ENCODE measurements at places on chromosomes 1 and 21.

- DNase-seq, result no peak
These were observed 99.3 kb downstream of the FMN2 start for GRCh38 chr1:240190881-240191401.

GRCh38 chr1:248599396-248599795 is 1.9 kb upstream of the OR2T10 start:
- DNase-seq, result no peak

- DNase-seq, result no peak
These were observed 7.0 kb downstream of the PALMD start for GRCh38 chr1:99652881-99653281.

DNA sequence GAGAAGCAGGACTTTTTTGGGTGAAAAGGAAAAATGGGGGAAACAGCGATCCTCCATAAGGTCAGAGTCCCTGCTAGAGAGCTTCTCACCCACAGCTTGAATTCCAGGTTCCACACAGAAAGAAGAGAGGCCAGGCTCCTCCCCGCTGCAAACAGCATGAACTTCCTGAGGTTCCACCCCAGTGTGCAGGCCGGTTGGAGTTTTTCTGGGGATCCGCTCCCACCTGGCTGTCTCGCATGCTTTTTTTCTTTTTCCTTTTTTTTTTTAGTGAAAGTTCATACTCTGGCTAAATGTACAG is 595.1 kb upstream of the ZP4 start:
- no peak for DNase-seq

GRCh38 chr1:1862905-1863547 is 27.9 kb downstream of the GNB1 start:
- no peak for DNase-seq

DNA sequence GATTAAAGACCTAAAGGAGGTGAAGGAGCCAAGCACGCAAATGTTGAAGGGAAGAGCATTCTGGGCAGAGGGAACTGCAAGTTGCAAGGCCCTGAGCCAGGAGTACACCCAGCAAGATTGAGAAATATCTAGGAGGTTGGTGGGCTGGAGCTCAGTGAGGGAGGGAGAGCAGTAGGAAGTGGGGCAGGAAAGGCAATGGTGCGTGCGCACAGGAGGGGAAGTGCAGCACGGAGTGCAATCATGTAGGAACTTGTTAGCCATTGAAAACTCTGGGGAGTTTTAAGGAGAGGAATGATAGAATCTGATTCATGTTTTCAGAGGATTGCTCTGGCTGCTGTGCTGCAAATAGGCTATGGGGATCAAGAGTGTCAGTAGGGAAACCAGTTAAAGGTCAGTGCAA is 13.2 kb upstream of the IGSF3 start:
- DNase-seq, result no peak

GRCh38 chr1:238690415-238690814 is 696.0 kb upstream of the CHRM3 start:
- DNase-seq, result no peak

DNA sequence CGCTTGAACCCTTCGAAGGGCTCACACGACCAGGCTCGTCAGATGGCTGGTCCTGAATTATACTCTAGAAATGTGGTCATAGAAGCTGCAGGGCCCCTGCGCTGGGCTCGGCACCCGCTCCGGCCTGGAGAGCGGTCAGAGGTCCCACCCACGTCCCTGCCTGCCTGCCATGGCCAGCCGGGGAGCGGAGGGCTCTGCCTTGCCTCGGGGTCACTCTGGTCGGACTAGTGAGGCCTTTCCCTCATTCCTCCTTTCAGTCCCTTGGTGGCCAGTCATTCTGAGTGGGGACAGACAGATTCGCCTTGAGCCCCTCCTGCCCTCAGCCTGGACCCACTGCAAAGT is 529 bp upstream of the MARCKSL1 start:
- no peak for DNase-seq

DNA sequence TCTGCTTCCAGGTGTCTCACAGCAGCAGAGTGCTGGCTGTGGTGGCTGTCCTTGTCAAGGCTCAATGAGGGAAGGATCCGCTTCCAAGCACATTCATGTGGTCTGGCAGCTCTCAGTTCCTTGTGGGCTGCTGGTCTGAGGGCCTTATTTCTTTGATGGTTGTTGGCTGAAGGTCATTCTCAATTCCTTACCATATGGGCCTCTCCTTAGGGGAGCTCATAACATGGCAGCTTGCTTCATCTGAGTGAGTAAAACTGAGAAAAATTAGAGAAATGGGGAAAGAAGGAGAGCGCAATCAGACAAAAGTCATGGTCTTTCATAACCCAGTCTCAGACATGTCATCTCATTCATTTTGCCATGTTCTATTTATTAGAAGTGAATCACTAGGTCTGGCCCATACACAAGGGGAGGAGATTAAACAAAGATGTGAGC is 81.7 kb upstream of the TSPAN2 start:
- no peak for DNase-seq

DNA sequence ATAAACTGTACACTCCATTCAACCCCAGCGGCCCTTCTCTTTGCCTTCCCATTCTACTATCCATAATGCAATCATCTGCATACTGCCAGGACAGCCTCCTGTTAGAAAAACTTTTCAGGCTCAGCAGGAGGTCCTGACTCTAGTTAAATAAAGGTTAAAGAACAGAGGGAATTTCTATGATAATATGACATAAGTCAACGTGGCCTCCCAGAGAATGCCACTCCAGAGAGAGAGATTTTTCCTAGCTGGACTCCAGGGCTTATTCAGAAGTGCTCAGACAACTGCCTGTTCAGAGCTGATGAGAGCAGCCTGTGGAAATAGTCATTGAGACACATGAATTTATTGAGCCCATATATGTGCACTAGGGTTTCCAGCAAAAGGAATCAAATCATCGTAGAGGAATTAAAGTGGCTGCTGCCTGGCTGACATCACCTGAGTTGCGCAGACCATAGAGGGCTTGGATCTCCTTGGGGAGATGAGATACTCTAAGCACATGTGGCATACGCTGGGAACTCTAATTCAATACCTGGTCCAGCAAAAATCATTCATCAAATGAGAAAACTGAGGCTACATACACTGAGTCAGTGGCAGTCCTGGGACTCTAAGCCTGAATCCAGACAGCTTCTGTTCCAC is 736.2 kb downstream of the PTPRU start:
- no peak for DNase-seq

DNA sequence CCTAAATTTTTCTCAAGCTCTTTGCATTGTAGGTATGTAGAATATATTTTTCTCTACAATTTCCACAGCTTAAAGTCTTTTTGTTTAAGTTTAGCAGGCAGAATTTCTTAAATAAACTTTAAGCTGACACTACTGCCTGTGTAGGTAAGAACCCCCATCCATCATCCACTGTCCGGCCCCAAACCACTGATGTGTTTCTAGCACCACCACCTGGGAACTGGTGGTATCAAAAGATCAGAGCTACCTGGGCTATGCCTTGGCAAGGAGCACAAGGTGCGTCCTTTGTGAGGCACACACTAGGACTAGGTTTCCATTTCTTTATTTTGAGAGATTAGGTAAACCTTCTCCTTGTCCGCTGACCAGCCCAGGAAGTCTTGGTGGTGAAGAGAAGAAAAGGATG is 10.5 kb upstream of the LELP1 start:
- DNase-seq, result peak; percentile 37

- DNase-seq, result no peak
These were observed 102.3 kb downstream of the RPE65 start for GRCh38 chr1:68347415-68347814.

DNA sequence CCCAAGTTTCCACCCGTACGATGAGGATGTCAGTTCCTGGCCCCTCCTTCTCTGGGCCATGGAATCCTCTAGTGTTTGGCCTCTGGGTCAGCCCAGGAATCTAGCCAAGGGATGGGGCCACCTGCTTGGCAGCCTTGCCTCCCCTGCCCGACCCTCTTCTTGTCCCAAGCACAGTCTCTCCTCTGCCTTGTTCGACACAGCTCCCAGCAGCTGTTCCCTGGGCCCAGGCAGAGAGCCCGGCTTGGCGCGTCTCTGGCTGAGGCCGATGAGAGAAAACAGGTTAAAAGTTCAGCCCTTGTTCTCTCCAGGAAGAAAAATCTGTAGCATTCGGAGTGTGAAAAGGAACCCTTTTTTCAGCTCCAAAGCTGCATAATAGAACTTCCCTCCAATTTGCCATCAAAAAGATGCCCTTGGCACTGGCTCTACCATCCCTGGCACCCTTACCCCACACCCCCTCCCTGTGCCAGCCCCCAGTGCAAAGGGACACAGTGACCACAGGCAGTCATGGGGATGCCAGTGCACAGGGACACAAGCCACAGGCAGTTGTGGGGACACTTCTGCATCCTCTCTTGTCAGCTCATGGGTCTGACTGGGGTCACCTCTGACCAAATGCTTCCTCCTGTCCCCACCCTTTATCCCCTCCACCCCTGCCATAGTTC is 68.4 kb downstream of the EPHB2 start:
- no peak for DNase-seq

DNA sequence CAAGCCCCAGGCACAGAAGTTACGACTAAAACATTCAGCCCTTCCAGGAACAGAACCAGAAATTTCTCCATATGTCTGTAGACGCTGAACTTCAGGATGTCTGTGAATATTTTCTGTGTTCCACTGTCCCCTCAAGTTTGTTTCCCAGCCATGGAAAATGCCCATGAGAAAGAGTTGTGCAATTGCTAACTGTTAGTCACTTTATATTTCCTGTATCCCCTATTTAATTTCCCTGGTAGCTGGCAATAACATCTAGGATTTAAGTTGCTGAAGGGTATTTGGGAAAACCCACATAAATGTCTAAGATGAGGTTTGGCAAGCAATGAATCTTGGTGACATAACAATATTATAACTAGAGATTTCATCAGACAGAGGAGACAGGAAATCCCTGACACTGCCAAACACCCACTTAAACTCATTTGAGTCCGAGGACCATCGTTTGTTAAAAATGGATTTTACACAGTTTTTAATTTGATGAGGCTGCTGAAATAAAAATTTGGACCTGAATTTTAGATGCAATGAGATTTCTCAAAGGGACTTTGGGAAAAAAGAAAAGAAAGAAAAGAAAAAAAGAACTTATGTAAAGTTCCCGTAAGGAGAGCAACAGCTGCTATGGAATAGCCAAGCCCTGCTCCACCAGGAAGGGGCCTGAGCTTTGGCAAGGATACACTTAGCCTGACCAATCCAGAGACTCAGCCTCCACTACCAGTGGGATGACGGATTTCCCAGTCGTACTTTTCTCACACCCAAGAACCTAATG is 21.8 kb upstream of the ERRFI1 start:
- DNase-seq, result no peak

- no peak for DNase-seq
These were observed 260.9 kb downstream of the SRGAP2C start for GRCh38 chr1:121445679-121446078.

DNA sequence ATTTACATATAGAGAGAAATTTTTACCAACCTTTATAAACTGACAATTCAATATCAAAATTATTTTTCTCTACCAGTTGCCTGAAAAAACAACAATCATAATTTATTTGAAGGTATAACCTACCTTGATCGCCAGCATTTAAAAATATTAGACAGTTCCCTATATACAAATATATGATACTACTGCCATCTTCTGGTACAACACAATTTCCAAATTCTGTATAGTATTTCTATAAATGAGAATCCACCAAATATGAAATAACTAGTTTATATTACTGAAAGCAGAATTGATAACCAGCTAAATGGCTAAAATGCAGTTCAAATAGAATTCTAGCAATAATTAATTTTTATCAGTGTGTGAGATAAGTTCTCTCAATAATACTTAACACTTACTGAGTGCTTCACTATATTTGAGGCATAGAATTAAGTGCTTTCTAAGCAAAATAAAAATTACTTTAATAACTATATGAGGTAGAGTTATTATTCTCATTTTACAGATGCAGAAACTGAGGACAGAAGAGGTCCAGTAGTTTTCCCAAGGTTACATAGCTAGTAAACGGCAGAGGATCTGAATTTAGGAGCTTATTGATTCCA is 75.6 kb downstream of the PIGK start:
- DNase-seq, result no peak

- no peak for DNase-seq
These were observed 222.4 kb downstream of the LRRC40 start for GRCh38 chr1:69982992-69983391.
